CD4-positive, alpha-beta T cell (primary cell): ENCODE measurements at places on chromosomes 7 and 10. TPM values are rescaled to one million over a fixed set of nuclear protein-coding genes. Genes with fewer than 3 reads are reported as not detected.

KCTD7 gene
- 15.2 TPM for total RNA-seq

DNA sequence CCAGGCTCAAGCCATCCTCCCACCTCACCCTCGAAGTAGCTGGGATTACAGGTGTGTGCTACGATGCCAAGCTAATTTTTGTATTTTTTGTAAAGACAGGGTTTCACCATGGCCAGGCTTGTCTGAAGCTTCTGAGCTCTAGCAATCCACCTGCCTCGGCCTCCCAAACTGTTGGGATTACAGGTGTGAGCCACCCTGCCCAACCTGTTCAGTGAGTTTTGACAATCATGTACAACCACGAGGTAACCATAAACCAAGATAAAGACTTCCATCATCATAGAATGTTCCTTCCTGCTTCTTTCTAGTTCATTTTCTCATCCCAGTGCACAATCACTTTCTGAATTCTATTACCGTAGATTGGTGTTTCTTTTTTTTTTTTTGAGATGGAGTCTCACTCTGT lies 30.5 kb upstream of the MKRN1 start:
- H3K27ac ChIP-seq = no peak overlapping the region
- DNase-seq = no peak
- no peaks in the 10 kb centered on the region for H3K27me3 ChIP-seq
- no peaks in the 10 kb centered on the region for H3K36me3 ChIP-seq
- H3K4me1 ChIP-seq = no peaks in the 10 kb centered on the region

SFTPA1 gene
- total RNA-seq = not detected

DNA sequence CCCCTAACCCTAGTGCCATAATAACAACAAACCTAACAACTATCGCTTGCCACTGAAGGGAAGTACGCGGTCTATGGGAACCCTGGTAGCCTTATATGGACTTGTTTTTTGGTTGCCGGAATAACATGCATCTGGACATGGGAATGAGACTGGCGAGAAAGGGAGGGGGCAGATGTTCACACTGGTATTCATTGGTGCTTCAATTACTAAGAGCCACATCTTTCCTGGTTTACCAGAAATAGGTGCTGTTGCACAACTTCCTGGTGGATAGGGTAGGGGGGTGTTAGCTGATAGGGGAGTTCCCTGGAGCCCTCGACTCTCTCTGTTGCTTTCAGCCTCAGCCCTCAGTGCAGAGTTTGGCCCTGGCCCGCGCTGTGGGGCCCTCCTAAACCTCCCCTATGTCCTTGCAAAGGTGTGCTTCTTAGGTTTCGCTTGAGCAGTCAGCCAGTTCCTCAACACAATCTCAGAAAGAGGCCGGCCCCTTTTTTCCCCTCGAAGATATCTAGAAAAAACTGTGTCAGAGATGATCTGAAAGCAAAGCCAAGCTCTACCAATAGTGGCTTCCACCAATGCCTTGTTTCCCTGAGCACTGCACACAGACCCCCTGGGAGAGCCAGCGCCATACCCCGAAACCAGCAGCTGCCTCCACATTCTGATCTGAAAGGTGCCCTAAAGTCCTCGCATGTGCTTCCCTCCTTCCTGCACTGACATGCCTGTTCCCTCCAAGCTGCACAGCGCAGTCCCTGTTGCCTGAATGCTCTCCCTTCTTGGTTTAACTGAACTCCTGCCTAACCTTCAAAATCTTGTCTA lies 13.5 kb downstream of the TBXAS1 start:
- no peak overlapping the region for H3K4me3 ChIP-seq
- H3K4me1 ChIP-seq = no peaks in the 10 kb centered on the region
- DNase-seq = no peak
- H3K27me3 ChIP-seq = no peaks in the 10 kb centered on the region

DNA sequence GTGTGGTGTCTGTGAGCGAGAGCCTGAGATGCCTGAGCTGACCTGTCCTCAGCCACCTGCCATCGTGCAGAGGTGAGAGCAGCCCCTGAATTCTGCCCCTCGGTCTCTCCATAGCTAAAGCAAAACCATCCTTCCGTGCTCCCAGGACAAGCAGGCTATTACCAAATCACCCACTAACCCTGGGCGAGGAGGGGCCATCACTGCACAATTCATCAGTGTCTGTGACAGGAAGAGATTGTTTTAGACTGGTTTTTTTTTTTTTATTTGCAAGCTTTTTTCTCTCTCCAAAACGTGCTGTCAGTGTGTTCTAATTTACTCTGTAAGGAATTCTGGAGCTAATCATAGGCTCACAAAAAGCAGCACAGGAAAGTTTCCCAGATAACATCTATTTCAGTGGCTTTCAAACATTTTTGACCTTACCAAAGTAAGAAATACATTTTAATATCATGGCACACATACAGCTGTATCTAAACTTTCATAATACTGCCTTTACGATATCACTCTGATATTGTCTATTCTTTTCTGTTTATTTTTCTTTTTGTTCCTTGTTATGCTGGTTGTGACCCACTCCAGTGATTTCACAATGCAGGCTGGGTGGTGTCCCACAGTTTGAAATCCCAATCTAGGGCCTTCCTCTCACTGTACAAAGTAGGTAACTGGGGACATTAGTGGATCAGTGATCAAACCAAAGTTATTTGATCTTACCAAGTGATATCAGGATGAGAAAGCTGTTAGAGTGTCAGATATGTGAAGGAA lies 62.8 kb downstream of the EGFR start:
- H3K36me3 ChIP-seq = no peaks in the 10 kb centered on the region
- H3K4me3 ChIP-seq = no peak overlapping the region
- H3K27me3 ChIP-seq = no peaks in the 10 kb centered on the region
- H3K27ac ChIP-seq = no peak overlapping the region
- peaks cover 3% of the 10 kb centered on the region for H3K4me1 ChIP-seq
- no peak for DNase-seq

- no peaks in the 10 kb centered on the region for H3K4me1 ChIP-seq
- no peak overlapping the region for H3K27ac ChIP-seq
- no peaks in the 10 kb centered on the region for H3K27me3 ChIP-seq
- H3K36me3 ChIP-seq = no peaks in the 10 kb centered on the region
Measured at GRCh38 chr10:60828489-60828852, 50.2 kb downstream of the CDK1 start.
